ENCODE measurements at places on chromosomes 7 and 10.
A peak's percentile ranks its signal among the peaks of the same experiment; 100 is the strongest.

DNA sequence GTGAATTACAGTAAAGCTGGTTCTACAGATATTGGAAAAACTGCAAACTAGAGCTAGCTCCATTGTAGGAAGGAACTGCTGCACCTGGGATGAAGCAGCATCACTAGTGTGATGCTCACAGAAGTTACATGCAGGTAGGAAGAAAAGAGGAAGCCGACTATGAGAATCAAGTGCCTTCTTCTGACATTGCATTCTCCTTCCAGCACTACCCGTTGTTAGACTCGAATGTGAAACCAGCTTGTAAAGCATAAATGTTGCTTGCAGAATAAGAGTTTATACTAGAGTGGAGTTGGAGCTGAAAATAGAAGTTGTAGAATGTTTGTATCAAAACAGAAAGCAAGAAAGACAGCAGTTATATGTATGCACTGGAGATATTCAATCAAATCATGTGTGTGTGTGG is 49.9 kb downstream of the TRIM24 start:
- no peak for DNase-seq

DNA sequence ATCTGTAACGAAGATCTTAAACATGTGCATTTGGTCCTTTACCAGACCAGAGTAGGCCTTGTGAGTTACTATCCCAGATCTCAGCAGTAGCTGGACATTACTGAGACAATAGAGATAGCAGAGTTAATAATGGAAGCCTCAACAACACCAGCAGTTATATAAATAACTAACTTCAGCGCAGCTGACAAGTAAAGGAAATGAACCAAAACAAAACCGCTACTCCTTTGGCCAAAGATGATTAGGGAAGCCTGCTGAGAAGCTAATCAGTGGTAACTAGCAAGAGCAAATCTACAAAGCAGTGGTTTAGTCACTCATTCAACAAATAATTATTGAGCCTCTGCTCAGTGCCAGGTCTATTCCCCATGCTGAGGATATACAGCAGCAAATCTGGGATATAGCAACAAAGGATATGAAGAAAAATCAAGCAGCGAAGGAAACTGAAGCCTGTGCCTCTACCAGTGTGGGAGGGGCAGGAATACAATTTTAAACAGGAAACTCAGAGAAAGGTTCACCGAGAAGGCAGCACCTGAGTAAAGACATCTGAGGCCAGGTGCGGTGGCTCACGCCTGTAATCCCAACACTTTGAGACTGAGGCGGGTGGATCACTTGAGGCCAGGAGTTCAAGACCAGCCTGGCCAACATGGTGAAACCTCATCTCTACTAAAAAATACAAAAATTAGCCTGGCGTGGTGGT is 103.6 kb downstream of the ELMO1 start:
- no peak for DNase-seq

GRCh38 chr7:112529521-112529920 is 48.7 kb downstream of the LSMEM1 start:
- no peak for DNase-seq

GRCh38 chr10:62817766-62818425 is 1.7 kb upstream of the EGR2 start:
- DNase-seq, result peak; percentile 79

DNA sequence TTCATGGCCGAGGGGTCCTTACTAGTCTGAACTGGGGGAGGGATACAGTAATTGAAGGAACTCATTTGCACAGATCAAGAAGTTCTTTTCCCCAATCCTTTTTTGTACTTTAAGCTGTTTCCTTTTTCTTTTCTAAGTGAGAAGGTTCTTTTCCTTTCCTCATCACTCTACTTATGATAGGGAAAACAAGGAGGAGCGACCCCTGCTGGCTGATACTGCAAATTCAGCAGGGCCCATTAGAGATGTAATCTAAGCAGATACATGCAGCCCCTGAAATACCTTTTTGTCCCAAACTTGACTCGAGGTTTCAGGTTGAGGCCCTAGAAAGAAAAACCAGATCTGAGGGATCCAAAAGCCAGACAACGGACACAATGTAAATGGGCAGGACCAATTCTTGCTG is 305.5 kb downstream of the DNAJB9 start:
- peak; percentile 51 for DNase-seq

Measured in activated CD8-positive, alpha-beta T cell treated with anti-CD3 and anti-CD28 coated beads for 36 hours (primary cell).